IPS DF 19.7 (cell line): ENCODE measurements at places on chromosomes 12 and 14.

- DNase-seq, result no peak
Measured at GRCh38 chr14:93007225-93007997, 84.5 kb downstream of the CHGA start.

DNA sequence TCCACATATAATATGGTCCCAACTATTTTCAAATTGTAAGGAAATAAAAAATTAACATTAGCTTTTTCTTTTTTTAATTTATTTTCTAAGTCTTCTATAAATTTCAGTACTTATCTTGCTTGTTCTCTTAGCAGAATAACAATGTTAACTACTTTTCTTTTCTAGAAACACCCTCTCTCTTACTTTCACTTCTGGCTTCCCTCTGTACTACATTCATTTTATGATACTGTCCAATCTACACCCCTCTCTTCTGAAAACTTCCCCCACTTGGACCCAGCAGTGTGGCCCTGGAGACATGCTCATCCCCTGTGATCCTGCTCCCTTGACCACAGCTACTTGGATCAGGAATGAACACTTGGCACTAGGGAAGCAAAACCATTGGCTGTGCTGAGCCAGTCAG, 15.7 kb downstream of the SGPP1 start:
- DNase-seq, result no peak

- DNase-seq, result no peak
Measured at GRCh38 chr14:100476012-100476822, 111.0 kb downstream of the BEGAIN start.

- no peak for DNase-seq
Measured at GRCh38 chr12:20187456-20187855, 180.9 kb upstream of the PDE3A start.

- DNase-seq, result no peak
Measured at GRCh38 chr12:5066251-5066650, 22.6 kb downstream of the KCNA5 start.

DNA sequence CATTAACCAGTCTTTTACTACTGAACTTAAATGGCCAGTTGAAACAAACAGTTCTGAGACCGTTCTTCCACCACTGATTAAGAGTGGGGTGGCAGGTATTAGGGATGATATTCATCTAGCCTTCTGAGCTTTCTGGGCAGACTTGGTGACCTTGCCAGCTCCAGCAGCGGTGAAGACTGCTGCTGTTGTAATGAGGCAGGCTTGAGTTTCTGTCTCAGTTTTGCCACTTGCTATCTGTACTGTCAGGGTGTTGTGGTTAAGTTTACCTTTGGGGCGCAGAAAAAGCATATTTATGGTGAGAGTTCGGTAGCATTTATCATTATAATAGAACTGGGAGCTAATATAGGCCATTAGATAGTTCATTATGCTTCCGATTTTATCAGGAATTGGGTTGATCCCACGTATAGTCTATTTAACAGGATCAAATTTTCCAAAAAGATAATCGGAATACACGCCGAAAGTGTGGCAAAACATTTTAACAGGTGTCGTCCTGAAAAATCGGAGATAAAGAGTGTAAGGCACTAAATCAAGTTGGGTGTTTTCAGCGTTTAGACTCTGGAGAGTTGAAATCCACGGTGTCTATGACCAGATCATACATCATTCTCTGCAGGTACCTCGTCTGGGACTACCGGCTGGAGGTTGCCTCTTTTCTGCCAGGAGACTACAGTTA, 688 bp upstream of the NECAP1 start:
- no peak for DNase-seq

- DNase-seq, result no peak
Measured at GRCh38 chr12:26936559-26937442, 980 bp downstream of the INTS13 start.

GRCh38 chr14:55427439-55427838, 13.0 kb downstream of the TBPL2 start:
- no peak for DNase-seq

DNA sequence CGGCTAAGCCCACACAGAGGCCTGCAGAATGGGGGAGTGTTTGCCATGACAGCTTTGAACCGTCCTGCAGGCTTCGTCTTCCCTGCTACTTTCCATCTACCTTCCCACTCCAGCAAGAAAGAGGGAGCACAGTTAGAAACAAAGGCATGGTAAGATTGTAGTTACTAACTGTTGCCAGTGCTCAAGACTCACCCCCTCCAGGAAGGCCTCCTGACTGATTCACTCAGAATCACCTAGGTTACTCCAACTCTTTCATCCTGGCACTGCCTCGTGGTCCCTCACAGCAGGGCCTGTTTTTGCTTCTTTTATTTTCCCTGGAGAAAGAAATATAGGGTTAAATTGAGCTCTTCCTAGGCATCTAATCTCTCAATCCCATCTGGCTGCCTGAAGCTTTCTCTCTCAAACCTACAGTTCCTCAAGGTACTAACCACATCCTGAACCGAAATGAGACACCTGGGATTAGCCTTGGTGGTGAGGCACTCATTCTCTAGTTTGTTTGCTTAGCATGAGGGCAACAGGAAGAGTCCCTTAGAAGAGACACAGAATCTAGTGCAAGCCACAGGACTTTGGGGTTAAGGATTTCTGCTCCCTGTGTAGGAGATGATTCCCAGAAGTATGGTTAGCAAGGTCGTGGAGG, 7.8 kb downstream of the GALNT6 start:
- no peak for DNase-seq

DNA sequence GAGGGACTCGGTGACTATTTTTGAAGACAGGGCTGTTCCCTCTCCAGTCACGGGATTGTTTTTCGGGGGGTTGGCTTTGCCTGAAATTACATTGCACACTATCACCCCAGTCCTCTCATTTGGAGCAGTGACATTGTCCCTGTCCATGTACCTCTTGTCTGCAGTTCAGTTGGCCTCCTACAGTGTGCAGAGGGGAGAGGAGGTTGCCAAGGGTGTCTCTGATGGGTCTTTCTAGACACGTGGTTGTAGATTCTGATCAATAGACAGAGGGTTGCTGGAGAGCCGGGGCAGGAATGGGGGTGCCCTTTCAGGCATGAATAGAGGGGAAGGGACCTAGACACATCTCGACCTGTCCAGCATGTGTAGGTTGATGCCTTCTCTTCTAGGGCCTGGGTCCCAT, 1.2 kb downstream of the TMEM120B start:
- DNase-seq, result no peak

- DNase-seq, result no peak
Measured at GRCh38 chr12:68225576-68226476, at the start of gene IL26. Gene IL26, minus strand, starts transcription at chr12:68225810. Its CDS starts 54 bp downstream, at chr12:68225756.

DNA sequence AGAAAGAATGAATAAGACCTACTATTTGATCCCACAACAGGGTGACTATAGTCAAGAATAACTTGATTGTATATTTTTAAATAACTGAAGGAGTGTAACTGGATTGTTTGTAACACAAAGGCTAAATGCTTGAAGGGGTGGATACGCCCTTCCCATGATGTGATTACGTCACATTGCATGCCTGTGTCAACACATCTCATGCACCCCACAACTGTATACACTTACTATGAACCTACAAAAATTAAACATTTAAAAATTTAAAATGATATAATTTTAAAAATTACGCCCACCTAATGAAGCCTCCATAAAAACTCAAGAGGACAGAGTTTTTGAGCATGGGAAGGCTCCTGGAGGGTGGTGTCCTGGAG, 94.5 kb downstream of the SCARB1 start:
- DNase-seq, result no peak

DNA sequence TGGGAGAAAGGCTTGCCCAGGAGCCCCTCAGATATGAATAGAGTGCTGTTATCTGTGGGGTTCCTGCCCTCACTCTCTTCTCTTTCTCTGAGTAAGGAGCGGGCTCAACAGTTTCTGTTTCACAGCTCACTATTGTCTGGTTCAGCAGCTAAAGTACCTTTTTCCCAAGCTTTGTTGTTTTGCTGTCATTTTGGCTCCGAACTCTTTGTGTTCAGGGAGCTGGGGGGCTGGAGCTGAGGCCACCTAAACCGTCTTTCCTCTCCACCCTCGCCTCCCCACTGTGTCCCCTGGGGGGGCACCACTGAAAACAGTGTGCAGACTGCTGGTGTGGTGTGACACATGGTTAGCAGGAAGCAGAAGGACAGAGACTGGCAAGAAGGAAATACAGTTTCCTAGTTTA, 51.4 kb downstream of the FBXW8 start:
- DNase-seq, result no peak

DNA sequence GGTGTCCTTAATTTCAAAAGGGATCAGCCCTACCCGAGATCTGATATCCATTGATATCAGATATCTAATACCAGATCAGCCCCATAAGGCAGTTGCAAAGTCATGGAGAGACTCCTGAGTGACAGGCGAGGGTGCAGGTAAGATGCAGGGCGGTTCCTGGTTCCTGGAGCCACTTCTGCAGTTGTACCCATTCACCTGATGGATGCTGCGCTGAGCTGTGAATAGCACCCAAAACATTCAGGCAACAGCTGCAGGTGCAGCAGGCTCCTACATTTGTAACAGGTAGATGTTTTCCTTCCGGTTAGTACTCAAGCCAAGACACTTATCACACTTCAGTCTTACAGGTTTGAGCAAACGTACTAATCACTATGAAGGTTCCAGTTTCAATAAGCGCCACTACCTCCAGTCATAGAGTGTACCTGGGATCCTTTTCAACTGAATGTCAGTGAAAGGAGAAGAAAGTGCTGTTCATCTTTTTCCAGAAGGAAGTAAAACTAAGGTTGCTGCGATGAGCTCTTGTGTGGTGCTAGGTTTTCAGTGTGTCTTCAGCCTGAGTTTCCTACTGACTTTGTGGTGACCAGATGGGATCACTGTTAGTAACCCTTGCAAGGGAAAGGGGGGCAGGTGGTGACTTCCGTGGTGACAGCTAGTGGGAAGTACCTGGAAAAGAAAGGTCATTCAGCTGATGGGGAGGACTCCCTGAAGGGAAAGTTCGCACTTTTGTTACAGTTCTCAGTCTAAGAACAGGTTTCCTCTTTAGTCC, 1.9 kb downstream of the ATP6V0A2 start:
- no peak for DNase-seq

DNA sequence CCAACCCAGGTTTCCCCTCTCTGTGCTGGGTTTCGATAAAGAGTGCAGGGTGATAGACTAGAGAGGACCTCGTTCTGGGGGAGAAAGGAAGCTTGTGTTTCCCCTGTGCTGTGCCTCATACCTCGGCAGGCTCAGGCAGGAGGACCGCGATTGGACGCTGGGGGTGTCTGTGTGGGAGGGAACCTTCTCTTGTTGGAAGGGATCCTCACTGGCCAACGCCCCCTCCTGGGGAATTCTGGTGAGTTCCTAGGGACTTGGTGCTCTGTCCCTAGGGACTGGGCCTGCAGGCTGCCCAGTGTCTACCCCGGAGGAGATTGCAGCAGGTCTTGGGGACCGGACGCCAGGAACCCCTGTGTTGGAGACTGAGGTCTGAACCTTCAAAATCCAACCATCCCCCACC, 157.4 kb upstream of the PRMT8 start:
- DNase-seq, result peak; percentile 70

GRCh38 chr12:5777451-5777850, 167.6 kb downstream of the ANO2 start:
- DNase-seq, result no peak

DNA sequence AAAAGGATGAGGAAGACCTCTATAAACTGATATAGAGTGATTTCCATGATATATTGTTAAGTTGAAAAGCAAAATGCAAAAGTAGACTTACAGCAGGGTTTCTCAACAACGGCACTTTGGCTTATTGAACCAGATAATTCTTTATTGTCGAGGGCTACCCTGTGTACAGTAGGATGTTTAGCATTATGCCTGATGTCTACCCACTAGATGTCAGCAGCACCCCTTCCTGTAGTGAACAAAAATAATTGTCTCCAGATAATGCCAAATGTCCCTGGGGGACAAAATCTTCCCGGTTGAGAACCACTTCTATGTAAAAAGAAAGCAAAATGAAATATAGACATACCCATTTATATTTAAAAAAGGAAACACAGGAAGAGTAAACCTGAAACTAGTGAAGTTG, 32.4 kb downstream of the ABCD2 start:
- no peak for DNase-seq

- DNase-seq, result no peak
Measured at GRCh38 chr12:71870416-71870815, 30.9 kb downstream of the TBC1D15 start.

DNA sequence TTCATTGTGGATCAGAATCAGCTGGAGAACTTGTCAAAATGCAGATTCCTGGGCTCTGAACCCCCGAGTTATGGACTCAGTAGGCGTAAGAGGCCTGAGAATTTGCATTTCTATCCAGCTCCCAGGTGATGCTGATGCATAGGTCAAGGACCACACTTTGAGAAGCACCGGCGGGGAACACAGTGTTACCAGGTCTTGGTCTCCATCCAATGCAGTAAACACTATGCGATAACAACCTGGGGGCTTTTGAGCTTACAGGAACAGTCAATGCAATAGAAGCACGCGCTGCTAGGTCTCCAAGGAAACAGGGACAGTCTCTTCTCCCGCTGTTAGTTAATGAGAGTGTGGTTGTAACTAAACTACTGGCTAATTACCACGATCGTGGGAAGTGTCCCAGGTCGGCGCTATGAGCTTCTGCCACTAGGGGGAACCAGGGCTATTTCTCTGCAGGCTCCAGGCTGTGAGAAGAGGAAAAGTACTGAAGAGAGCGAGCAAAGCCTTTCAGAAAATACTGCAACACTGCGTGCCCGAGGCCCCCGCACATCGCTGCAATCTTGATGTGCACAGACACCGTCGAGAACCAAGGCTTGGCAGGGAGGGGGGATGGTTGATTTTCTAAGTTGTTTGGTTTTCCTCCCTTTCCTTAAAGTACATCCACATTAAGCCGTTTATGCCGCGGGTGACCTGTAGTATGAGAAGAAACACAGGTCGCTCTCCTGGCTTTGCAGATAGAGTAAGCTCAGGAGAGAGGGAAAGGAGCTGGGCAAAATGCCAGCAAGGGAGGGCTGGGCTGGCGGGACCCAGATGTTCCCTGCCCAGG, 52.0 kb upstream of the KCNA1 start:
- DNase-seq, result peak; percentile 54

DNA sequence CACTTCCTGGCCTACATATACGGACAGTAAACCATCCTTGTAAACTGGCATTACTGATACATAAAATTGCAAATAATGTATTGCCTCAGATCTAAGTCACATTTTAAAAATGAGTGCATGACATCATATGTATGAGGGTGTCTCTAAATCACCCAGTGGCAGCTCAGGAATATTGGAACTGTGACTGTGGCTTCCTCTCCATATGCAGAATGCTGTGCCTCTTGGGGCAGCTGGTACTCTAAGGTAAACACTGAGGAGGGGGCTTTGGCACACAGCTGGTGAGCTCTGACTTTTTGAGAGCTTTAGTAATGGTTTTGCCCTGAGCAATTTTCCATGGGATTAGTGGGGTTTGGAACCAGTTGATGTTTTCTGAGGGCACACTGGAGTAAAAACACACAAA, 263.7 kb downstream of the BMP4 start:
- no peak for DNase-seq

DNA sequence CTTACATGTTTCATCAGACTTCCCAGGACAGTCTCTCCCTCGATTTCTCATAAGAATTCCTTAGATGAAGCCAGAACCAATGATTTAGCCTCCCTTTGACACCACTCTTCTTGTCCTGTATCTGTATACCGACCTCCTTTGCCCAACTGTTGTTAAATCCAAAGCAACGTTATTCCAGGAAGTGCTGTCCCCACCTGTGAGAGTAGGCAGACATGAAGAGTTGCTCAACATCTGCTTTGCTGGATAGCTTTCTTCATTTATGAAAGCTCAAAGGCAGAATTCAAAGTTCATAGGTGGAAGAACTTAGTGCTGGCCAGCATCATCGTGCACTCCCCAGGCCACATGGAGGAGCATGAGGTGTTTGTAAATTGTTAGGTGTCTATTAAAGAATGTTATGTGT, 55.6 kb downstream of the GTF2A1 start:
- DNase-seq, result no peak
